HTR-8/SVneo (cell line): ENCODE measurements at places on chromosomes 2 and 18.

DNA sequence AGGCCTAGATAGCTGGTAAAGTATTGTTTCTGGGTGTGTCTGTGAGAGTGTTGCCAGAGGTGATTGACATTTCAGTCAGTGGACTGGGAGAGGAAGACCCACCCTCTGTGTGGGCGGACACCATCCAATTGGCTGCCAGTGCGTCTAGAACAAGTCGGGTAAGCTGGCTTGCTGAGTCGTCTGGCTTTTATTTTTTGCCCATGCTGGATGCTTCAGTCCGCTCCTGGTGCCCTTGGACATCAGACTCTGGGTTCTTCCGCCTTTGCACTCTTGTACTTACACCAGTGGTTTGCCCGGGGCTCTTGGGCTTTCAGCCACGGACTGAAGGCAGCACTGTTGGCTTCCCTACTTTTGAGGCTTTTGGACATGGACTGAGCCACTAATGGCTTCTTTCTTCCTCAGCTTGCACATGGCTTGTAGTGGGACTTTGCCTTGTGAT lies 24.3 kb downstream of the DIS3L2 start:
- no peak for DNase-seq

GRCh38 chr18:42338683-42339082 lies 383.6 kb downstream of the PIK3C3 start:
- DNase-seq: no peak

GRCh38 chr2:8932702-8933101 lies 70.8 kb downstream of the MBOAT2 start:
- DNase-seq: no peak

- DNase-seq: no peak
These were observed 179.4 kb downstream of the DOK6 start for GRCh38 chr18:69580107-69580506.

DNA sequence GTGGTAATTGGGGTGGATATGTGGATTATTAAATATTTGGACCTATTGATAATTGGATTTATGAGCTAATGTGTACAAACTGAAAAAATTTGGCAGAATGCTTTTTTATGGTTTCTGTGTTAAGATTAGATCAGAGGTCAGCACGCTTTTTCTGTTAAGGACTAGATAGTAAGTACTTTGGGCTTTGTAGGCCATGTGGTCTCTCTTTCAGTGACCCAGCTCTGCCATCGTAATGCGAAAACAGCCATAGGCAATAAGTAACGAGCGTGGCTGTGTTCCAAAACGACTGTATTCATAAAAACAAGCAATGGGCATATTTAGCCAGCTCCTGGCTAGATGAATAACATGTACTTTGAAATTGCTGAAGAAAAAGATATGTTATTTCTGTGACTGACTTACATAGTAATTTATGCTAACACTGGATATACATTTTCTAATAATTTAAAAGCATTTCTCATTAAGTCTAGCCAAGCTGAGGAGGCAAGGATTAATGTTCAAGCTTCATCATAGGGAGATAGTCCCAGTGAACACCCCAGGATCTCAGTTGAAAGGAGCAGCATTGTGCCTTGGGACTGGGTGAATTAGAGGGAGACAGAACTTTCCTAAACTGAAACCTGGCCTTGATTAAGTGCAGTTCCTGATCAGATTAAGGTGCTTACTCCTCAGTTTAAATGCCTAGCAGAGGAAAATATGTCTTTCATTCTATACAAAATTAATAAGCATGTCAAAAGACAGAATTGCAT lies 20.0 kb downstream of the CCDC138 start:
- DNase-seq: no peak
